Chondrocyte (in vitro differentiated cells): ENCODE measurements at places on chromosomes 3 and 15.
A peak's percentile ranks its signal among the peaks of the same experiment; 100 is the strongest.

DNA sequence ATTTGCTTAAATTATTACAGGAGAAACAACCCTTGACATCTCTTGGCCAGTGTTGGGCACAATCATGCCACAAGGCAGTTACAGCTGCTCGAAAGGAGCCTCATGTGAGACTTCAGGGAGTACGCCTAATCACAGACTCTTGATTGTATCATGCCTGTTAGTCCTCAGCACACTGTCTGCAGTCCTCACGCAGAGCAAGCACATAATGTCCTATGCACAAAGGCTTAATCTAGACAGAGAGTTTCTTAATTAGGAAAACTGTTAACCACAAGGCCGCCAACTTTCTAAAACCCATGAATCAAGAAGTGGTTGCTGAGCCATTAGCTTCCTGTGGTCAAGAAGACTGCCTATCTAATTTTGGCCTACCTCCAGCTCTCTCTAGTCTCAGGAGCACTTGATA lies 172.0 kb downstream of the UNC13C start:
- H3K4me3 ChIP-seq, result no peak overlapping the region
- no peak for DNase-seq
- H3K4me1 ChIP-seq, result peaks cover 12% of the 10 kb centered on the region
- H3K27ac ChIP-seq, result no peak overlapping the region
- no peaks in the 10 kb centered on the region for H3K27me3 ChIP-seq

DNA sequence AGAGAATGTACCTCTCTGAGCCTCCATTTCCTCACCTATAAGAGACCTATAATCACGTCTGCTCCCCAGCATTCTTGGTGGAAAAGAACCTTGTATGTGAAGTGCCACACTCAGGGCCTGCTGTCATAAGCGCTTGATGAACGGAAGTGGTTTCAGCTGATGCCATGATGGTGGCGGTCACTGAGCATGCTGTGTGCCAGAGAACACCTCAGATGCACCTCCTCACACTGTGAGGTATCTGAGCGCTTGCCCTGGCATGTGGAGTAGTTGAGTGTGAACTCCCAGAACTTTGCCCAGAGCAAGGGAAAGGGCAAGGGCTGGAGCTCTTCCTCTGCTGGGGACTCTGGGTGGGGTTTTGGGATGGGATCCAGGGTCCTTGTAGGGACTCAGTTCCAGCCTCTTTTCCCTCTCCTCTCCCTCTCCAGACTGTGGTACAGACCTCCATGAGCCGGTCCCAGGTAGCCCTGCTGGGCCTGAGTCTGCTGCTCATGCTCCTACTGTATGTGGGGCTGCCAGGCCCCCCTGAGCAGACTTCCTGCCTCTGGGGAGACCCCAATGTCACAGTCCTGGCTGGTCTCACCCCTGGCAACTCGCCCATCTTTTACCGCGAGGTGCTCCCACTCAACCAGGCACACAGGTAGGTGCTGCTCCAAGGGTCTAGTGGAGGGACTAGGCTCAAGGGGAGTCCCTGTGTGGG lies 2.7 kb downstream of the ABHD14A start:
- no peak overlapping the region for H3K4me3 ChIP-seq
- DNase-seq, result no peak
- H3K27ac ChIP-seq, result no peak overlapping the region
- peaks cover 32% of the 10 kb centered on the region for H3K4me1 ChIP-seq
- no peaks in the 10 kb centered on the region for H3K36me3 ChIP-seq
- H3K27me3 ChIP-seq, result no peaks in the 10 kb centered on the region

GRCh38 chr3:128549283-128550112 lies 56.5 kb upstream of the GATA2 start:
- peak overlapping the region; percentile 93 for H3K27ac ChIP-seq
- peak overlapping the region; percentile 61 for H3K4me3 ChIP-seq
- DNase-seq, result no peak
- no peaks in the 10 kb centered on the region for H3K36me3 ChIP-seq
- peaks cover 47% of the 10 kb centered on the region for H3K4me1 ChIP-seq
- H3K27me3 ChIP-seq, result no peaks in the 10 kb centered on the region

GRCh38 chr3:138227650-138228049 lies 40.5 kb downstream of the ARMC8 start:
- no peak overlapping the region for H3K4me3 ChIP-seq
- no peaks in the 10 kb centered on the region for H3K27me3 ChIP-seq
- H3K4me1 ChIP-seq, result peaks cover 30% of the 10 kb centered on the region
- DNase-seq, result no peak
- peaks cover 21% of the 10 kb centered on the region for H3K36me3 ChIP-seq
- peak overlapping the region; percentile 92 for H3K27ac ChIP-seq

DNA sequence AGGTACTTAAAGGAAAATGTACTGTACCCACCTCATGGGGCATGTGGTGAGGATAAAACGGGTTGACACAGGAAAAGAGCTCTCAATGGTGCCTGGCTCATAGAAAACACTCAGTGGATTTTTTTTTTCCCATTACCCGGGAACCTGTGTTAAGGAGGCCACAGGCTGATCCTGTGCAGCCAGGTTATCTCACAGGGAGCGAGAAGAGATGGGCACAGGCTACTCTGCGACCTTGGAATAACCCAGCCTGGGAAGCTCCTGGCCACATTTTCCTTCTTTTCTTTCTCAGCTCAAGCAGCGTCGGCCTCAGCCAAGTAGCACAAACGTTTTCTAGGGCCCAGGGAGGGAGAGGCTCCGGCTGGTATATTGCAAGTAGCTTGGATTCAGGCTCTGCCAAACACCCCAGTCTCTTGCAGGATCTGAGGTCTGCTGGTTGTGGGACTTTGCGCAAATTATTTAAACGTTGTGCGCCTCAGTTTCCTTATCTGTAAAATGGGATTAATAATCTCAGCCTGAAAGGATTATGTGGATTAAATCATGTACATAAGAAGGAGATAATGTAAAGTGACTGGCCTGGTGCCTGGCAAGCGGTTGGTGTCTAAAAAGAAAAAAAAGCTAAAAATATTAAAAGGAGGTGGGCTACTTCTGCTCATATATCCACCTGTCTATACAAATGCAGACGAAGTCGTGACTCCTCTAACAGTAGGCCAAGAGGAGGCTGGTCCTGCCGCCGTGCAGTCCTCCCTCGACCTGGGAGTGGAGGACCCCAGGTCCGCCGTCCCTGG lies 2.2 kb downstream of the FURIN start:
- H3K27ac ChIP-seq, result peak overlapping the region; percentile 95
- no peaks in the 10 kb centered on the region for H3K36me3 ChIP-seq
- peaks cover 56% of the 10 kb centered on the region for H3K4me1 ChIP-seq
- no peaks in the 10 kb centered on the region for H3K27me3 ChIP-seq
- DNase-seq, result no peak

DNA sequence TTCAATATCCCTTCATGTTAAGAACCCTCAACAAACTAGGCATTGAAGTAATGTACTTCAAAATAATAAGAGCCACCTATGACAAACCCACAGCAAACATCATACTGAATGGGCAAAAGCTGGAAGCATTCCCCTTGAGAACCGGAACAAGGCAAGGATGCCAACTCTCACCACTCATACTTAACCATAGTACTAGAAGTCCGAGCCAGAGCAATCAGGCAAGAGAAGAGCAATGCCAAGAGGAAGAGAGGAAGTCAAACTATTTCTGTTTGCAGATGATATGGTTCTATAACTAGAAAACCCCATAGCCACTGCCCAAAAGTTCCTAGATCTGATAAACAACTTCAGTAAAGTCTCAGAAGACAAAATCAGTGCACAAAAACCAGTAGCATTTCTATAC lies 161.9 kb downstream of the UBE2E2 start:
- no peak overlapping the region for H3K4me3 ChIP-seq
- no peak for DNase-seq
- peaks cover 7% of the 10 kb centered on the region for H3K36me3 ChIP-seq

DNA sequence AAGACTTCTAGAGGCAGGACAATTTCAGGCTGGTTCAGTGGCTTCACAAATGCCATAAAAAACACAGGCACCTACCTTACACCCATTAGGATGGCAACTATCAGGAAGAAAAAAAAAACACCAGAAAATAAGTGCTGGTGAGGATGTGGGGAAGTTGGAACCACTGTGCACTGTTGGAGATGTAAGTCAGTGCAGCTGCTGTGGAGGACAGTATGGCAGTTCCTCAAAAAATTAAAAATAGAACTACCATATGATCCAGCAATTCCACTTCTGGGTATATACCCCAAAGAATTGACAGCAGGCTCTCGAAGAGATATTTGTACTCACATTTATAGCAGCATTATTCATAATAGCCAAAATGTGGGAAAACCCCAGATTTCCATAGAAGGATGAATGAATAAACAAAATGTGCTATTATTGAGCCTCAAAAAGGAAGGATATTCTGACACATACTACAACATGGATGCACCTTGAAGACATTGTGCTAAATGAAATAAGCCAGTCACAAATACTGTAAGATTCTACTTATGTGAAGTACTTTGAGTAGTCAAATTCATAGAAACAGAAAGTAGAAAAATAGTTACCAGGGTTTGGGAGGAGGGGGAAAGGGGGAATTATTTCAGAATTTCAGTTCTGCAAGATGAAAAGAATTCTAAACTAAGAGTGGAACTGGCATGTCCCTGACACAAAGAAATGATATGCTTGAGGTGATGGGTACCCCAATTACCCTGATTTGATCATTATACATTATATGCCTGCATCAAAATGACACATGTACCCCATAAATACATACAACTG lies 40.9 kb downstream of the NR1D2 start:
- no peak overlapping the region for H3K27ac ChIP-seq
- H3K4me1 ChIP-seq, result peaks cover 19% of the 10 kb centered on the region
- no peaks in the 10 kb centered on the region for H3K36me3 ChIP-seq
- no peak for DNase-seq

- peaks cover 8% of the 10 kb centered on the region for H3K27me3 ChIP-seq
- H3K36me3 ChIP-seq, result peaks cover 2% of the 10 kb centered on the region
- H3K4me3 ChIP-seq, result no peak overlapping the region
- DNase-seq, result no peak
- no peak overlapping the region for H3K27ac ChIP-seq
Observed at GRCh38 chr3:121962443-121962842, 59.6 kb downstream of the ILDR1 start.

GRCh38 chr15:70095408-70096214 lies 2.1 kb downstream of the TLE3 start:
- H3K27me3 ChIP-seq, result no peaks in the 10 kb centered on the region
- DNase-seq, result peak; percentile 77
- H3K36me3 ChIP-seq, result peaks cover 18% of the 10 kb centered on the region
- H3K4me3 ChIP-seq, result peak overlapping the region; percentile 96

DNA sequence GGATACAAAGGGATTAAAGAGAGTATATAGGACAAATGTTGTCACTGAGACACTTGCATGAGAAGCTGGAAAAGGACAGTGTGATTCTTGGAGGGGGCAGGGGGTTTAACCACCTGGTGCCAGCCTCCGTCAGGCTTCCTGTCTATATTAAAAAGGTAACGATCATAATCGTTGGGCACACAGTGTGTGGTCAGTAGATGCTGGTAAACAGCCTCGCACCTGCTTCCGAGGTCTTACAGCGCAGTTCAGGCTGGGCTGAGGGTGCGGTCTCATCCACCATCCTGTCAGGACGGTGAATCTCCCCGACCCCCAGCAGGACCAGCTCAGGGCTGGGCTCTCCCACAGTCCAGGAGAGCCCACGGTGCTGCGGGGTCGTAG lies 47.7 kb upstream of the SMAD6 start:
- no peak for DNase-seq
- peaks cover 8% of the 10 kb centered on the region for H3K4me1 ChIP-seq
- H3K27me3 ChIP-seq, result peaks cover 3% of the 10 kb centered on the region
- H3K36me3 ChIP-seq, result peaks cover 2% of the 10 kb centered on the region

GRCh38 chr15:70291305-70292075 lies 193.8 kb upstream of the TLE3 start:
- H3K4me3 ChIP-seq, result no peak overlapping the region
- H3K27me3 ChIP-seq, result peaks cover 31% of the 10 kb centered on the region
- H3K27ac ChIP-seq, result no peak overlapping the region
- no peak for DNase-seq
- peaks cover 11% of the 10 kb centered on the region for H3K4me1 ChIP-seq
- H3K36me3 ChIP-seq, result peaks cover 5% of the 10 kb centered on the region
